Right atrium auricular region (tissue), 2 donors: ENCODE measurements at places on chromosomes 4 and X. TPM values are rescaled to one million over a fixed set of nuclear protein-coding genes. Genes with fewer than 3 reads are reported as not detected.
A peak's percentile ranks its signal among the peaks of the same experiment; 100 is the strongest.

GRCh38 chr4:12658146-12658545 lies 826.0 kb downstream of the RAB28 start:
- no peak overlapping the region for H3K27ac ChIP-seq
- no peaks in the 10 kb centered on the region for H3K4me1 ChIP-seq
- H3K27me3 ChIP-seq, result no peaks in the 10 kb centered on the region

Gene PAGE5
- total RNA-seq, result not detected

- no peaks in the 10 kb centered on the region for H3K36me3 ChIP-seq
- DNase-seq, result no peak
- peaks cover 38% of the 10 kb centered on the region for H3K4me1 ChIP-seq
- no peak overlapping the region for H3K4me3 ChIP-seq
- H3K27ac ChIP-seq, result no peak overlapping the region
Measured at GRCh38 chr4:168739886-168740285, 243.0 kb downstream of the PALLD start.

Gene MAGEA8
- total RNA-seq, result not detected

DNA sequence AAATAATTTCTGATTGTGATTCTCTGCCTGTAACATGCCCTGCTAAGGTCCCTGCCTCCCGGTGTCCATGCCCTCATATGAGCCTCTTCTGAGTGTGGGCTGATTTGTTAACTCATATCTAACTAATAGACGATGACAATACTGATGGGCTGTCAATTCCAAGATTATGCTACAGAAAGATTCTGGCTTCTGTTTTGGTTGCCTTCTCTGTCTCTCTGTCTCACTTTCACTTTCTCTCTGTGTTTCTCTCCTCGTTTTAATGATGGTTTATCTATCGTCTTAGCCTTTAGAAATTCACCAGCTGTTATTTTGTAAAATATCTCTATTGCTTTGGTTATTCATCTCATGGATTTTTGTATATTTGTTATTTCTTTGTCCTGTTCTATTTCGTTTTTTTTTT lies 312.5 kb upstream of the ANXA10 start:
- no peak for DNase-seq
- no peak overlapping the region for H3K27ac ChIP-seq
- no peaks in the 10 kb centered on the region for H3K27me3 ChIP-seq
- no peak overlapping the region for H3K4me3 ChIP-seq
- H3K4me1 ChIP-seq, result no peaks in the 10 kb centered on the region

DNA sequence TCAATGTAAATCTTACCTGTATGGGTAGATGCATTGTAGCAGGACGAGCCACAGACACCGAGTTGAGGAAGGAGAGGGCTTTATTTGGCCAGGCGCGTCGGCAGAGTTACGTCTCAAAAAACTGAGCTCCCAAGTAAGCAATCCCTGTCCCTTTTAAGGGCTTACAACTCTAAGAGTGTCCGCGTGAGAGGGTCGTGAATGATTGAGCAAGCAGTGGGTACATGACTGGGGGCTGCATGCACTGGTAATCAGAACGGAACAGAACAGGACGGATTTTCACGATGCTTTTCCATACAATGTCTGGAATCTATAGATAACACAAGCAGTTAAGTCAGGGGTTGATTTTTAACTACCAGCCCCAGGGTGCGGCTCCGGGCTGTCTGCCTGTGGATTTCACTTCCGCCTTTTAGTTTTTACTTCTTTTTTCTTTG lies 524.9 kb upstream of the HTR2C start:
- H3K4me1 ChIP-seq, result no peaks in the 10 kb centered on the region
- no peak for DNase-seq
- H3K36me3 ChIP-seq, result no peaks in the 10 kb centered on the region

DNA sequence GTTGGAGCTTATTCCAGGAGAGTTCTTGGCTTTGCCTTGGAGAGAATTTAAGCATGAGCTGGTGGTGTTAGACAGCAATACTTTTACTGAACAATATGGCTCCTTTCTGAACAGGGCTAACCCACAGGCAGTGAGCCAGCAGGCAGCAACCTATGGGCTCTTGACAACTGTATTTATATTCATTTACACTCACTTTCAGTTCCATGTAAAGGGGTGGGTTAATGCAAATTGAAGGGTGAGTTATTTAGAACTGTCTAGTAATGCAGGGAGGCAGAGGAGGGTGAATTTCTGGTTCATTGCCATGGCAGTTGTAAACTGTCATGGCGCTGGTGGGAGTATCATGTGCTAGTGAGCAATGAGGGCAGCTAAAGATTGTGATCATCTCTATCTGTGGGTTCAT lies 15.7 kb downstream of the FOXR2 start:
- H3K27ac ChIP-seq, result no peak overlapping the region
- DNase-seq, result no peak
- H3K4me1 ChIP-seq, result no peaks in the 10 kb centered on the region
- H3K36me3 ChIP-seq, result no peaks in the 10 kb centered on the region

GRCh38 chrX:13859724-13860123 lies 42.8 kb upstream of the GPM6B start:
- no peak for DNase-seq
- no peaks in the 10 kb centered on the region for H3K4me1 ChIP-seq
- H3K27me3 ChIP-seq, result no peaks in the 10 kb centered on the region
- no peak overlapping the region for H3K4me3 ChIP-seq
- no peaks in the 10 kb centered on the region for H3K36me3 ChIP-seq
- no peak overlapping the region for H3K27ac ChIP-seq

- no peak for DNase-seq
- H3K27ac ChIP-seq, result no peak overlapping the region
- no peaks in the 10 kb centered on the region for H3K4me1 ChIP-seq
- no peaks in the 10 kb centered on the region for H3K27me3 ChIP-seq
Measured at GRCh38 chr4:122050841-122051240, 99.0 kb upstream of the TRPC3 start.

DNA sequence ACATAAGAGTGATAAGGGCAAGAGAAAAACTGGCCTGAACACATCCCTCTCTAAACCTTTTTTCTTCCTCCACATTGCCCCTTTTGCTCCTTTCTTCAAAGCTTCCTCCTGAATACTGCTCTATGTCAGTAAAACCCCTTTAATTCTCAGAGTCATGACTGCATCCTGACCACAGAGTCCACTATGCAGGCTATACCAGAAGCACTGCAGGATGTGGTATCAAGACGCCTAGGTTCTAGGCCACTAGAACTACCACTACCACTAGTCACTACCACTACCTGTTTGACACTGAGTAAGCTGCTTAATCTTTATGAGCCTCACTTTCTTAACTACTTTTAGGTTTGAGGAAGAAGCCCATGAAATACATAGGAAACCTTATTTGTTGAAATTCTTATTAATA lies 38.7 kb downstream of the ARHGEF9 start:
- H3K36me3 ChIP-seq, result no peaks in the 10 kb centered on the region
- H3K4me1 ChIP-seq, result no peaks in the 10 kb centered on the region
- no peak for DNase-seq
- H3K27ac ChIP-seq, result peak overlapping the region; percentile 75
- H3K4me3 ChIP-seq, result no peak overlapping the region
- H3K27me3 ChIP-seq, result no peaks in the 10 kb centered on the region

DNA sequence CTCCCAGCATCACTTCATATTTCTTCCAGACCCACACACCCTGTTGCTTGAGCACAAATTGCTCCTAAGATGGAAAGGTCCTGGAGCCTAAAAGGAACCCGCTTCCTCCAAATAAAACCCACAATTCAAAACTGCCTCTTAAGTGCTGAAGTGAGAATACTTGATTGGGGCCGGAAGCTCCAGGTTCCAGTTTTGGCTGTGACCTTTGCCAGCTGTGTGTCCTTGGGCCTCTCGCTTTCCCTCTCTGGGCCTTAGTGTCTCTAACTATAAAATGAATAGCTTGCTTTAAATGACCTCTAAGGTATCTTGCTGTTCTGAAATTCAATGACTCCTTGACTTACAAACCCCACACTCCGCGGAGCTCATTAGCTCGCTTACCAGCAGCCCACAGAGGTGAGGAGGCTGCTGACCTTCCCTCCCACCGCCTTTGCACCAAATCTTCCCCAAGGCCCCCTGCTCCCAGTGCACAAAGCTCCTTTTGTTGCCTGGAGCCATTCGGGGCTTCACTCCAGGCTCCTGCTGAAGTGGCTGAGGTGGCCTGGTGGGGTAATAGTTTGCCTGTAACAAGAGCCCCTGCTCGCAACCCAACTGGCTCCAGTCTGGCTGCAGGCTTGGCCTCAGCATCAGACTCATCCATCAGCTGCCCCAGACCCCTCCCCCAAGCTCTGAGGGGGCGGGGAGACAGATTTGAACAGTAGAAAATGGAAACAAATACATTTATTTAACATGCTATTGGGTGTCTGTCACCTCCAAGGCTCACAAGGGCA lies 21.8 kb downstream of the STARD8 start:
- no peaks in the 10 kb centered on the region for H3K4me1 ChIP-seq
- H3K27me3 ChIP-seq, result no peaks in the 10 kb centered on the region

Gene CSAG2
- total RNA-seq, result not detected

- H3K27me3 ChIP-seq, result no peaks in the 10 kb centered on the region
- no peaks in the 10 kb centered on the region for H3K36me3 ChIP-seq
- no peaks in the 10 kb centered on the region for H3K4me1 ChIP-seq
- no peak for DNase-seq
- no peak overlapping the region for H3K27ac ChIP-seq
- H3K4me3 ChIP-seq, result no peak overlapping the region
Measured at GRCh38 chr4:84091266-84091665, 407.8 kb downstream of the NKX6-1 start.

DNA sequence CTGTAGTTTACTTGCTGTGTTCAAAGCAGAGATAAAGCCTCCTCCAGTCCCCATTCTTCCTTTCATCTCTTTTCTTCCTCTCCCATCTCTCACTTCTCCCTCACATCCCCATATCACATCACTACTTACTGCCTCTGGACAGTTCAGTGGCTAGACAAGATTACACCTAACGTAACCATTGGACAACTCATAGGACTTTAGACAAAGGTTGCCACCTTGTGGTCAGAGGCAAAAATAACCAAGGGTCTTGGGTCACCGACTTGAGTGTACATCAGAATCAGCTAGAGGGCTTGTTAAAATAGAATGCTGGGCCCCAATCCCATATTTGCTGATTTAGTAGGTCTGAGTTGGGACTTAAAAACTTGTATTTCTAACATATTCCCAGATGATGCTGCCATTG lies 109.3 kb upstream of the DGKK start:
- H3K27ac ChIP-seq, result no peak overlapping the region
- no peaks in the 10 kb centered on the region for H3K4me1 ChIP-seq
- H3K36me3 ChIP-seq, result no peaks in the 10 kb centered on the region
- no peaks in the 10 kb centered on the region for H3K27me3 ChIP-seq
- no peak for DNase-seq

Gene CTAG2
- total RNA-seq, result not detected

GRCh38 chr4:54945838-54946237 lies 179.6 kb downstream of the KDR start:
- no peaks in the 10 kb centered on the region for H3K36me3 ChIP-seq
- no peaks in the 10 kb centered on the region for H3K27me3 ChIP-seq
- H3K4me1 ChIP-seq, result no peaks in the 10 kb centered on the region
- no peak for DNase-seq

GRCh38 chrX:48958635-48959094 lies 1.3 kb upstream of the OTUD5 start:
- no peaks in the 10 kb centered on the region for H3K4me1 ChIP-seq
- H3K27ac ChIP-seq, result peak overlapping the region; percentile 98
- H3K36me3 ChIP-seq, result peaks cover 14% of the 10 kb centered on the region
- DNase-seq, result peak; percentile 67

Gene MFAP3L
- 8.1 TPM for total RNA-seq

GRCh38 chr4:7829652-7830580 lies 109.7 kb downstream of the AFAP1 start:
- DNase-seq, result no peak
- no peaks in the 10 kb centered on the region for H3K4me1 ChIP-seq
- no peak overlapping the region for H3K4me3 ChIP-seq
- peaks cover 4% of the 10 kb centered on the region for H3K36me3 ChIP-seq

Gene TMPRSS11A
- not detected for total RNA-seq

GRCh38 chr4:168558599-168558998 lies 61.7 kb downstream of the PALLD start:
- no peak for DNase-seq
- H3K4me3 ChIP-seq, result no peak overlapping the region
- H3K27ac ChIP-seq, result no peak overlapping the region
- no peaks in the 10 kb centered on the region for H3K27me3 ChIP-seq
- no peaks in the 10 kb centered on the region for H3K36me3 ChIP-seq

DNA sequence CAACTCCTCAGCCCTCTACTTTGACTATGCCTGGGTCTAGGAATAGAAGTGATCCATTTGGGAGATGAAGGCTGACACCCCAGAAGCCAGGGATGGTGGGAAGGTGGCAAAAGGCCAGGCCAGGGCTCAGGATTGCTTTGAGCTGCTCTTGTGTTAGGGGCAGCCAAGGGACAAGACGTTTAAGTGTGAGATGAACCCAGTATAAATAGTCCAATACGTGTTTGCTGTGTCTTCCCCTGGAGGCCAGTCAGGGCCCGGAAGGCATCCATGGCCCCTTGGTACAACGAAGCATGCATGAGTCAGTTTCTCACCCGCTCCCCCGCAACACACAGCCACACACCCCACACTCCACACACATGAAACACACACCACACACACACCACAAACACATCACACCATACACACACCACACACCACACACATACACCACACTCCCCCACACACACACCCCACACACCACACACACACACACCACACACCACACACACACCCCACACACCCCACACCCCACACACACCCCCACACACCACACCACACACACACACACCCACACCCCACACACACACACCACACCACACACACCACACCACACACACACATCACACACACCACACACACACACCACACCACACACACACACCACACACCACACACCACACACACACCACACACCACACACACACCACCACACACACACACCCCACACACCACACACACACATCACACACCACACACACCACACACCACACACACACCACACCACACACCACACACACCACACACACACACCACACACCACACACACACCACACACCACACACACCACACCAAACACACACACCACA lies 5.1 kb downstream of the STARD8 start:
- H3K27me3 ChIP-seq, result no peaks in the 10 kb centered on the region
- DNase-seq, result no peak
- H3K27ac ChIP-seq, result no peak overlapping the region

DNA sequence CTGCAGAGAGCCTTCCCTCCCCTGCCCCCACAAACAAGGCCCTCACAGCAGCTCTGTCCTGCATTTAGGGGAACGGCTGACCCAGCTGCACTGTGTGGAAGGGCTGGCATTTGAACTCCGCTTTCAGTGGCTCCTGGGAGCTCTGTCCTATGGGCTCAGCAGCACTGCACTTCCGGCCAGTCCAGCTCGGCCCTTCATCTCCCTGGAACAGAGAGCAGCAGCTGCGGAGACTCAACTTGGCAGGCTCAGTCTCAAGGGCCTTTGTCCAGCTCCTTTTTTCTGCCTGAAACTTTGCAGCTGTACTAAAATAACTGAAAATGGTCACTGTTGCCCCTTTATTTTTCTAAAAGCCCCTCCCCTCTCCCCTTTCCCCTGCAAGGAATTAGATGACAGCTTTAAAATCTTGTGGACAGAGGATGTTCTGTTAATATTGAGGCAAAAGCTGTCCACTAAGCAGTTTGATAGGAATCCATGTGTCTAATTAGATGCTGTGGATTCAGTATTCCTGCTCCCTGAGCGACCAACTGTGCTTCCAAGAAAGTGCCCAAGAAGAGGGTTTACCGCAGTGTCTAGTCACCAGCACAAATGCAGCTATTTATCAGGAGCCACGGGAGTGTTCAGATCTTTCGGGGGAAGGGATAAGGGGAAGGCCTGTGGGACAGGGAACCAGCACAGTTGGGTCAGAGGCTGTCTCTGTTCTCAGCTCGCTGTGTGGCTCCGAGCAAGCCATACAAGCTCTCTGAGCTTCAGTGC lies 133.1 kb downstream of the AFAP1 start:
- peak; percentile 89 for DNase-seq
- H3K4me1 ChIP-seq, result no peaks in the 10 kb centered on the region
- H3K36me3 ChIP-seq, result peaks cover 18% of the 10 kb centered on the region

Gene YIPF6
- total RNA-seq, result 23.4 TPM

Gene RTL3
- total RNA-seq, result 0.55 TPM
